ENCODE measurements at places on chromosomes 7 and 10.

- no peak for DNase-seq
Observed at GRCh38 chr7:37354656-37355131, 94.0 kb downstream of the ELMO1 start.

DNA sequence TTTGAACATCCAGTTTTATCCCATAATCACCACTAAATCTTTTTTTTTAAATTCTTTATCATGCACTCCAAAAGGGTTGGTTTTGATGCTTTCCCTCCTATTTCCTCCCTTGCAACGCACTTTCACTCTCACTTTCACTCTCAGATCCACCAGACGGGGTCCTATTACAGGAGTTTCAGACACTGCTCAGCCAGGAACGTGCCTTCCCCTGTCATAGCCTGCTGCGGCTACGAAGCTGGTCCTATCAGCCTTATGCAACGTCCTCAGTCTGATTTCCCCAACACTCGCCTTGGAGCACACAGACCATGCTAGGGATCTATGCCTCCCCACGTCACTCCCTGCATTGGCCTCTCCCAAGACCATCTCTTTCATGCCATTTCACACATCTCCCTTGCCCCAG is 23.4 kb downstream of the ZPBP start:
- DNase-seq = peak; percentile 14

- peak; percentile 48 for DNase-seq
Observed at GRCh38 chr7:94115316-94115715, 111.2 kb upstream of the BET1 start.

GRCh38 chr7:158323741-158324396 is 263.8 kb downstream of the PTPRN2 start:
- no peak for DNase-seq

DNA sequence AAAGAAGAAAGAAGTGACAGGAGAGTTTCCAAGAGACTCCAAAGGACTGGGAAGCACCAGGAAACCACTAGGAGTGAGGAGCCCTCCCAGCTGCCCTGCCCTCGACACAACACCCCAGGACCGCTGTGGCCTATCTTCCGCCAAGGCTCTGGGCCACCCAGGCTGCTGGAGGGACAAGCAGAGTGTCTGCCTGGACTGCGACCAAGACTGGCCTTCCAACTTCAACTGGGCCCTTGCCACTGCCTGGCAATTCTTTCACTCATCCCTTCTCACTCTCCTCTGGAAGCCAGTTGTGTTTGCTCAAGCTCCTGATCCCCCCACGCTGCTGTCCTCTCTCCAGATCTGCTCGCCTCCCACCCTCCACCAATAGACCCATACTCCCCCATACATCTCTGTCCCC is 10.2 kb downstream of the KIAA1549 start:
- no peak for DNase-seq

All from foreskin keratinocyte (primary cell).